ENCODE measurements at places on chromosomes 4 and X.

- no peak for DNase-seq
Observed at GRCh38 chrX:40996886-40997530, 88.2 kb upstream of the USP9X start.

DNA sequence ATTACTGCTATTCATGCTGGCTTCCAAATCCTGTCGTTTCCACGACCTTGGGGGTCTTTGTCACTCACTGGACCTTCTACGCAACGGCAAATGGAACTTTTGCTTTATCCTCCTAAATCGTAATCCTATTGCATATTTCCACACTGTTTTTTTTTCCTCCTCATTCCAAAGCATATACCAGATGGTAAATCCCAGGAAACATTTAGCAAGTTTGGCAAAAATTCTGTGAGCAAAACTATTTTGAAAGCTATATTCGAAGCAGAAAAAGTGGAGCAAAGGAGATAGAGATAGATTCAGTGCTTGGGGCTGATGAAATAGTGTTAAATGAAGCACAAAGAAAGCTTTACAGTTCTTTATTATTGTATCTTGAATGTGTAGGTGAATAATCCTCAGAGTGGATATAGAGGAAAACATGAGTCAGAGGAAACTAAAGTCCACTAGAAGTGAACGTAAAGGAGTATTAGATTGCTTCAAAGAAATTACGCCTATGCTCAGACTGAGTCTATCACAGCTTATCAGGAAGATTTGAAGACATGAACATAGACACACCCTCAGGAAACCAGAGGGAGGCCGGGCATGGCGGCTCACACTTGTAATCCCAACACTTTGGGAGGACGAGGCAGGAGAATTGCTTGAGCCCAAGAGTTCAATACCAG, 50.2 kb upstream of the FAM9A start:
- no peak for DNase-seq

- DNase-seq, result no peak
Observed at GRCh38 chr4:153722036-153722435, 37.8 kb downstream of the RNF175 start.

- no peak for DNase-seq
Observed at GRCh38 chr4:113768952-113769351, 7.4 kb upstream of the CAMK2D start.

DNA sequence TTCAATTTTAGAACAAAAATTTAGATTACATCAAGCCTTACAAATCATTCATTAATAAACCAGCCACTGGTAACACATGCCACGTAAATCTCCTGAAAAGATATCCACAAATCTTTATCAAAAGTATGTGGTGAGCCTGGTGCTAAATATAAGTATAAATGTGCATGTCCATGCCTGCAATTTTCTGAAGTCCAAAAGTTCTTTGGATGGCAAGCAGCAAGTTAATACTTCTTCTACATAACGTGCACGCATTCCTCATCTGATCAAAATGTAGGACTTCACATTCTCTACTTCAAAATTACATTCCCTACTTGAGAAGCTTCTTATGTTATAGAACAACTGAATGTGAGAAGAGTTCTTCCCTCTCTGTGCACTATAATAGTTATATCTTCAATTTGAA, 49.8 kb downstream of the HHIP start:
- DNase-seq, result no peak

GRCh38 chrX:11739776-11740175, 18.3 kb upstream of the MSL3 start:
- no peak for DNase-seq

- DNase-seq, result no peak
Observed at GRCh38 chrX:68503836-68504636, 5.2 kb downstream of the YIPF6 start.

- no peak for DNase-seq
Observed at GRCh38 chr4:8773124-8773931, 98.3 kb downstream of the HMX1 start.

DNA sequence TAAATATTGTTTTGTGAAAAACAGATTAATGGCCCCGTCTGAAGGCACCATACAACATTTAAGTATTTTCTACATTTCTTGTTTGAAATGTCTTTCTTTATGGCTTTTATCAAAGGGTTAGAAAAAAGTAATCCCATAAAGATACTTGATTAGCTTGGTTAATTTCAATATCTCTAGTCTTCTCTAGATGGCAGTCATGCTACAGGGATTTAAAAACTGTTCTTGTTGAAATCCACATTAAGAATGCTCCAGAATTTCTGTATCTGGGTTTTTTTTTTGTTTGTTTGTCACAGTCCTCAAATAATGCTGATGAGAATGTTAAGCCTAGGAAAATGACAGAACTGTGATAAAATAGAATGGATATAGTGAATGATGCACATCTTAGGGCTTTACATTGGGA, 109.0 kb upstream of the AADAT start:
- DNase-seq, result no peak

DNA sequence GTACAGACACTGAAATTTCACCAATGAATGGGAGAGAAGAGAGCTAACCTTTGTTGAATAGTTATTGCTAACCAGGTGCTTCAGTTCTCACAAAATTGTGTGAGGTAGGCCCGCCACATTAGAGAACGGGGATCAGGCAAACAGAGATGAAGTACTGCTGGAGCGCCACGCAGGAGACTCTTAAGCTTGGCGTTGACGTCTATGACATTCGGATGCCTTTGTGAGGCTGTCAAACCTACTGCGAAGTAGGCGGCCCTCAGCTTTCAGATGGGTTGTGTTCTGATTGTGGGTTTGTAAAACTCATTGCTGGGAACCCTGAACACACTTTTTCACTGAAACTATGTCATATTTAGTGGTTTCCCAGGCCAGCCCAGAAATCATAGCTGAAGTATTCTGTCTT, 173.6 kb downstream of the CBR4 start:
- DNase-seq, result no peak

DNA sequence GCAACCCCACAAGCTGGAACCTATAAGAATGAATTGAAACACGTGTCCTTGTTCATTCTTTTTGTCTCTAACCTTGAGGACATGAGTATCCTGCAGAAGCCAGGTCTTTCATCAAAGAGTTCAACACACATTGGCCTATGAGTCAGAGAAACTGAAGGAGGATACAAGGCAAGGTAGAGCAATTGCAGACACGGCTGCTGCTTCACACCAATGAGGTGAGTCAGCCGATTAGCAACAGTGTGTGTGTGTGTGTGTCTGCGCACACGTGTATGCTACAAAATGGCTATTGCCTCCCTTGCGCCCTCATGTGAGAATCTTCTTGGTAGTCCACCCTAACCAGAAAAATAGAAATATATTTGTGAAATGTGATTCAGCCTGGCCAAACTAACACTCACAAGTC, 1477.7 kb upstream of the IGFBP7 start:
- DNase-seq, result no peak

DNA sequence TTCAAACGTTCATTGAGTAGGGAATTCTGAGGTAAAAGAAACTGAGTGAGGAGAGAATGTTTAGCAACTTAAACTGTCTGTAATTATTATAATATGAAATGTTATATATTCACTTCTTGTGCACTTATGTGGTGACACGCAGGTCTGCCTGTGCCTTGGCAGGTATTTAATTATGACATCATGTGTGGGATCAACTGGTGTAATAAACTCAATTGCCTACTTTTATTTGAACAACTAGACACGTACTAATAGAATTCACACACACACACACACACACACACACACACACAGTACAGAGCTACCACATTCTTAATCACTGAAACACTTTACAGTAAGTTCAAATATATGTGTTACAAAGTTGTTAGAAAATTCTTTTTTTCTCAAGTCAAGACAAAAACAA, 20.7 kb upstream of the SLC25A31 start:
- DNase-seq, result no peak

GRCh38 chr4:71683309-71683708, 100.6 kb downstream of the GC start:
- DNase-seq, result no peak

- no peak for DNase-seq
Observed at GRCh38 chr4:81468678-81469077, 3.0 kb downstream of the RASGEF1B start.
